Hepatocyte (in vitro differentiated cells): ENCODE measurements at places on chromosomes 6 and 20. TPM values are rescaled to one million over a fixed set of nuclear protein-coding genes. Genes with fewer than 3 reads are reported as not detected.

Gene COL21A1
- total RNA-seq: 44.7 and 59.2 TPM in 2 replicates

- H3K27me3 ChIP-seq: no peaks in the 10 kb centered on the region
- DNase-seq: no peak
- H3K4me3 ChIP-seq: no peak overlapping the region
- H3K4me1 ChIP-seq: peaks cover 15% of the 10 kb centered on the region
Measured at GRCh38 chr6:113102761-113103160, 754.4 kb upstream of the MARCKS start.

- no peaks in the 10 kb centered on the region for H3K36me3 ChIP-seq
- no peak overlapping the region for H3K4me3 ChIP-seq
- peak overlapping the region; percentile 66 for H3K27ac ChIP-seq
- no peaks in the 10 kb centered on the region for H3K27me3 ChIP-seq
- no peak for DNase-seq
Measured at GRCh38 chr6:34875292-34876213, 12.3 kb downstream of the TAF11 start.

DNA sequence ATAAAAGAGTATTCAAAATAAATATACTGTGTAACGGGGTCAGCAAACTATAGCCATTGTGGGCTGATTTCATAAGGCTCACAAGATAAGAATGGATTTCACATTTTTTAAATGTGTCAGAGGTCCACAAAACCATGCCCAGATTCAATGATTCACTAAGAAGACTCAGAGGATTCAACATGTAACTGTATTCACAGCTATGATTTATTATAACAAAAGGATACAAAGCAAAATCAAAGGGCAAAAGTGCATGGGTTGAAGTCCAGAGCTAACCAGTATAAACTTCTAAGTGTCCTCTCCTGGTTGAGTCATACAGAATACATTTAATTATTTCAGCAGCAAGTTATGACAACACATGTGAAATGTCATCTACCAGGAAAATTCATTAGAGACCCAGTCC lies 49.2 kb downstream of the TBC1D32 start:
- H3K27me3 ChIP-seq: no peaks in the 10 kb centered on the region
- DNase-seq: no peak
- no peak overlapping the region for H3K4me3 ChIP-seq
- no peaks in the 10 kb centered on the region for H3K4me1 ChIP-seq

GRCh38 chr20:59572515-59572914 lies 31.8 kb upstream of the PHACTR3 start:
- H3K4me1 ChIP-seq: no peaks in the 10 kb centered on the region
- no peak overlapping the region for H3K27ac ChIP-seq
- H3K27me3 ChIP-seq: peaks cover 65% of the 10 kb centered on the region
- DNase-seq: no peak
- H3K4me3 ChIP-seq: no peak overlapping the region
- no peaks in the 10 kb centered on the region for H3K36me3 ChIP-seq

Gene NKAPL
- total RNA-seq: 0.17 TPM in 1 of 2 replicates, not detected in the other

DNA sequence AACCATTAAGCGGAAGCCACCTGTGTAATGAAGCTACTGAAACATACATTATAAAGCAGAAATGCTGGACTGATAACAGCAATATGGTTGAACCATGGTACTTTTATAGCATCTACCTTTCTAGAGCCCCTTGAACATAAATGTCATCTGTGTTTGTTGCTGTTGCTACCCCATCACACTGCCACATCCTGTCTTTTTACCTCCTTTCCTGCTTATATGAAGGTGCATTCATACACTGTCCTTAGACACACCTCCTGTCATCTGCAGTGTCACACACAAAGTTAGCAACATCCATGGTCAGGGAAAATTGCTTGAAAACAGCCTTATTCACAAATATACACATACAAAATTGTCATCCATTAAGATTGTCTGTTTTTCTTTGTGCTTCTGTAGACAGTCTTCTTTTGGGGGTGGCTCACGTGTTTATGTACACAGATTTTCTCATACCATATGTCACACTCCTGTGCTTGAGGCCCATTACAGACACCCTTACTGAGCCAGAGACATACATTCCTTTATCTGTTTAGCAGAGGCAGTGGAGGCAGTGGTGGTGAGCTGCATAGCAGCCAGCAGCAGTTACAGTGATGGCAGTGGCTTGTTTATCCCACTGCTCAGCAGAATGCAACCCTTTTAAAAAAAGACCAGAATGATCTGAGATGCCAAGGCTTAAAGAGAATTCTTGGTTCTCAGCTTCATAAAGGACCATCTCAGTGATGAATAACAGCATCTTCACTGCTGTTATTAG lies 25.9 kb downstream of the C6orf62 start:
- H3K27me3 ChIP-seq: no peaks in the 10 kb centered on the region
- no peaks in the 10 kb centered on the region for H3K36me3 ChIP-seq
- H3K4me1 ChIP-seq: no peaks in the 10 kb centered on the region
- H3K4me3 ChIP-seq: no peak overlapping the region
- H3K27ac ChIP-seq: no peak overlapping the region
- DNase-seq: no peak

Gene DEFB127
- total RNA-seq: not detected in 2 replicates

Gene PRR18
- 0.77 and 1.0 TPM in 2 replicates for total RNA-seq

- H3K36me3 ChIP-seq: no peaks in the 10 kb centered on the region
- DNase-seq: no peak
- no peak overlapping the region for H3K27ac ChIP-seq
- peaks cover 6% of the 10 kb centered on the region for H3K4me1 ChIP-seq
Measured at GRCh38 chr6:170010665-170011203, 259.3 kb downstream of the ERMARD start.

- peak overlapping the region; percentile 92 for H3K27ac ChIP-seq
- peak overlapping the region; percentile 46 for H3K4me3 ChIP-seq
- peaks cover 12% of the 10 kb centered on the region for H3K4me1 ChIP-seq
- H3K27me3 ChIP-seq: no peaks in the 10 kb centered on the region
- H3K36me3 ChIP-seq: no peaks in the 10 kb centered on the region
- DNase-seq: no peak
Measured at GRCh38 chr6:27811451-27811772, 100.8 kb downstream of the OR2B2 start.

Gene LRRC73
- total RNA-seq: 0.28 TPM in 1 of 2 replicates, not detected in the other

Gene GPX5
- not detected in 2 replicates for total RNA-seq

Gene KCNS1
- 0.24 and 0.43 TPM in 2 replicates for total RNA-seq

DNA sequence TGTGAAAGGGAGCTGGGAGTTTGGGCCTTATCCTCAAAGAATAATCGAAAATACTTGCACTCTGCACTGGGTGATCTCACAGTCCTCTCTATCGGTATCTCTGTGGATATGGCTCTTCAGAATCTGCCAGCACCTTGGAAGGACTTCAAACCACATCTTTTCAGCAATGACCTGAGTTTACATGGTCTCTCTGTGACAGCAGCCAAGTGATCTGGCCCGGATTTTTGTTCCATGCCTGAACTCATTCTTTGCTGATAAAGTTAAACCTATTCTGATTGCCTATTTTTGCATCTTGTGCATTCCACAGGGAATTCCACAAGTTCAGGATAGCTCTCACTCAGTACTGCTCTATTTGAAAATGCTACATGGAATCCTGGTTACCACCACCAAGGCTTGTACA lies 98.9 kb downstream of the HDGFL1 start:
- no peaks in the 10 kb centered on the region for H3K4me1 ChIP-seq
- H3K27me3 ChIP-seq: no peaks in the 10 kb centered on the region
- H3K27ac ChIP-seq: no peak overlapping the region
- no peak for DNase-seq
- no peak overlapping the region for H3K4me3 ChIP-seq

Gene RBPJL
- total RNA-seq: not detected in 2 replicates

Gene SLC17A5
- total RNA-seq: 76.9 and 90.6 TPM in 2 replicates

DNA sequence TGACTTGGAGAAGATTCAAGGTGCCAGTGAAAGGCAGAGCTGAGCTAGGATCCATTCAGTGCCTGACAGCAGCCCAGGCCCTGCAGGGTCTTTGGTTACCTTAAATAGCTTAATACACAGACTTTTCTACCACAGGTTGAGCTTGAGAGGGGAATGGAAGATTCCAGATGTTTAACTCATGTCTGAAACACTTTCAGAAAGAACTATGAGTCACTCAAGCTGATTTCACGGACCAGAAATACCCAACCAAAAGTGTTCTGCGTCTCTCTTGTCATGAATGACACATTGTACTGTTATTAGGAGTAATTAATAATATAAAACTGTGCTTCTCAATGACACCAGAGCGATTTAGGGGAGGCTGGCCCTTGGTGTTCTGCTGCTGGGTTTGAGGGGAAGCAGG lies 6.4 kb upstream of the PMEPA1 start:
- peaks cover 2% of the 10 kb centered on the region for H3K4me1 ChIP-seq
- H3K27me3 ChIP-seq: no peaks in the 10 kb centered on the region
- H3K36me3 ChIP-seq: no peaks in the 10 kb centered on the region
- H3K27ac ChIP-seq: no peak overlapping the region

GRCh38 chr6:169161572-169162167 lies 92.0 kb downstream of the THBS2 start:
- no peaks in the 10 kb centered on the region for H3K27me3 ChIP-seq
- DNase-seq: no peak
- H3K4me1 ChIP-seq: peaks cover 23% of the 10 kb centered on the region
- H3K36me3 ChIP-seq: no peaks in the 10 kb centered on the region
- no peak overlapping the region for H3K27ac ChIP-seq
- no peak overlapping the region for H3K4me3 ChIP-seq

Gene POM121L2
- total RNA-seq: 0.04 TPM in 1 of 2 replicates, not detected in the other

GRCh38 chr20:5067877-5068645 lies 51.7 kb downstream of the PCNA start:
- no peaks in the 10 kb centered on the region for H3K4me1 ChIP-seq
- H3K36me3 ChIP-seq: no peaks in the 10 kb centered on the region
- DNase-seq: no peak
- H3K4me3 ChIP-seq: no peak overlapping the region

GRCh38 chr6:35142588-35143569 lies 1.7 kb upstream of the TCP11 start:
- no peak overlapping the region for H3K27ac ChIP-seq
- H3K4me3 ChIP-seq: no peak overlapping the region
- no peaks in the 10 kb centered on the region for H3K27me3 ChIP-seq
- peaks cover 25% of the 10 kb centered on the region for H3K4me1 ChIP-seq
- no peak for DNase-seq

Gene SAPCD1
- total RNA-seq: 1.4 and 4.1 TPM in 2 replicates

Gene LPIN3
- total RNA-seq: 14.9 and 22.4 TPM in 2 replicates

DNA sequence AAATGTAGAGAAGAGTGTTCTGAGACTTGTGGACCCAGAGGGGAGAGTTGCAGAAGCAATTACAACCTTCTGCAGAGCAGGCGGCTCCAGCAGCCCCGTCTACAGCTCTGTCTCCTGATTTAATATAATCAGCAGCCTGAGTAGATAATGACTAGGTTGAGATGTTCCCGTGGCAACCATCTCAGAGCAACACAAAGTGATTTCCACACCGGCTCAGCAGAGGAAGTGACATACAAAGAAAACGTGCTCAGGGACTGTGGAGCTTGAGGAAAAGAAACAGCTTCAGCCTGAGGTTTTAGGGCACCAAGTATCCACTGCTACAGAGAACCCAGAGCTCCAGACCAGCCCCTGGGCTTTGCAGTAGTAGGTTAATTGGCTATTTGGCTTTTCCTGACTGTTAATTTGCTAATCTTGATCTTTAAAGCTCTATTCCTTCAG lies 136.4 kb downstream of the MTFR2 start:
- no peak overlapping the region for H3K4me3 ChIP-seq
- no peaks in the 10 kb centered on the region for H3K27me3 ChIP-seq
- H3K36me3 ChIP-seq: no peaks in the 10 kb centered on the region

DNA sequence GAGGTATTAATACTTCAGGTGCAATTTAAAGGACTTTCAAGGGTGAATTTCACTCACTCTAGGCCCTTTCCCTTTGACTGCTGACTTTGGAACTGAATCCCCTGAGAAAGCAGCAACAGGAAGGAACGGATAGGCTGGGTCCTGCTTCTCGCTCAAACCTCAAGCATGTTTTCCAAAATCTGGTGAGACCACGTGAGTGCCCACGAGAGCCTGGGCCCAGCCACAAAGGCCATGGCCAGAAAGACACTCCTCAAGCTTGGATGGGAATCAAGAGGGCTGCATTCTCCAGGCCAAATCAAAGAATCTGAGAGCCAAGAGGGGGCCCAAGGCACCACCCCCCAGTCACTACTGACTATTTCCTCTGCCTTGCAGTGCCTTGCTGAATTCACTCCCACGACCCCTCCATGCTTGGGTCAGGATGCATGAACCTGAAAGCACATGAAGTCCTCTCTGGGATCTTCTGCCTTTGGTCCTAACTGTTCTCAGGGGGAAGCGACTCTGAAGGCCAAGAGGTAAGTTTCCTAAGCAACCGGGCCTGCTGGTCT lies 146.1 kb downstream of the NFATC2 start:
- H3K36me3 ChIP-seq: no peaks in the 10 kb centered on the region
- H3K4me1 ChIP-seq: no peaks in the 10 kb centered on the region
- no peak overlapping the region for H3K4me3 ChIP-seq
- no peaks in the 10 kb centered on the region for H3K27me3 ChIP-seq

GRCh38 chr6:25142506-25142905 lies 136.7 kb upstream of the CARMIL1 start:
- H3K4me1 ChIP-seq: no peaks in the 10 kb centered on the region
- no peaks in the 10 kb centered on the region for H3K27me3 ChIP-seq

Gene MYB
- total RNA-seq: 0.17 and 0.48 TPM in 2 replicates

DNA sequence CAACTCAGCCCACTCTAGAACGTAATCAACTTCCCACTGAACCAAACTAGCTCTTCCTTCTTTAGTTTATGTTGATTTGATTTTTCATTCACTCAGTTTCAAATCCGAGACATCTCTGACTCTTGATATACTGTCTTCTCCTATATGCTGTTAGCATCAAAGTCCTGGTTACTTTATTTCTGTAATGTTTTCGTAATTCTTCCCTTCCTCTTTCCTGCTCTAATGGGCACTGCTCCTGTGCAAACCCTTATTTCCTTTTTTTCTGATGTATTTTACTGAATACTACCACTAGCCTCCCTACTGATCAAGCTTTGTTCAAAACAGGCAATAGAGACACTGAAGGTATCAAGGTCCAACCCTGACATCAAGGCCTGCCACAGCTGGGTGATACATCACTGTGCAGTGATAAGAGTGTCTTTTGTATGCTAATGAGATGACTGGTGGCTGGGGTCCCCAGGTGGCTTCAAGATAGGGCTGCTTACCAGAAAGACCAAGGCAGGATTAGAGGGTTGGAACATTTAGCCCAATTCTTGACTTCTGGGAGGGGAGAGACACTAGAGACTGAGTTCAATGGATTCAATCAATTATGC lies 95.2 kb downstream of the KIF13A start:
- no peak overlapping the region for H3K4me3 ChIP-seq
- peaks cover 24% of the 10 kb centered on the region for H3K36me3 ChIP-seq
- DNase-seq: no peak
- H3K27me3 ChIP-seq: no peaks in the 10 kb centered on the region
- no peak overlapping the region for H3K27ac ChIP-seq

DNA sequence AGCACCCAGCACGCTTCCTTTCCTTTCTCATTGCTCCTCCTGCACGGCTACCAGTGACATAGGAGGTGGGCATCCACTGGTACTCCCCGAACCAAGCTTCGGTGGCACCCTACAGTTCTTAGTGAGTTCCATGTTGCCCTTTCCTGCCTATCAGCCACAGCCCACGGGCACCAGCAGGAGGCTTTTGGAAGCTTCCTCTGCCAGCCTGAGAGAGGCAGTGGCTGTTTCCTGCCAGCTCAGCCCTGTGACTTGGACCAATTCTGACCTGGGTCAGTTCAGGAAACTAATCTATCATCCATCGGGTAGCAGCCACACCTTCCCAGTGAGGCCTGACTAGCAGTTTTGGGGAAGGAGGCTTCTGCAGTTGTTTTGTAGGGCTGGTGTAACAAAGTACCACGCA lies 176.4 kb upstream of the UST start:
- no peak overlapping the region for H3K27ac ChIP-seq
- no peaks in the 10 kb centered on the region for H3K4me1 ChIP-seq
- no peaks in the 10 kb centered on the region for H3K27me3 ChIP-seq
- no peak for DNase-seq

Gene SLC4A11
- total RNA-seq: 0.28 and 0.37 TPM in 2 replicates

GRCh38 chr6:2129182-2129621 lies 116.2 kb downstream of the GMDS start:
- no peak for DNase-seq
- H3K4me1 ChIP-seq: peaks cover 6% of the 10 kb centered on the region
- no peak overlapping the region for H3K27ac ChIP-seq
- no peaks in the 10 kb centered on the region for H3K27me3 ChIP-seq
